ENCODE measurements at places on chromosomes 11 and 22.

DNA sequence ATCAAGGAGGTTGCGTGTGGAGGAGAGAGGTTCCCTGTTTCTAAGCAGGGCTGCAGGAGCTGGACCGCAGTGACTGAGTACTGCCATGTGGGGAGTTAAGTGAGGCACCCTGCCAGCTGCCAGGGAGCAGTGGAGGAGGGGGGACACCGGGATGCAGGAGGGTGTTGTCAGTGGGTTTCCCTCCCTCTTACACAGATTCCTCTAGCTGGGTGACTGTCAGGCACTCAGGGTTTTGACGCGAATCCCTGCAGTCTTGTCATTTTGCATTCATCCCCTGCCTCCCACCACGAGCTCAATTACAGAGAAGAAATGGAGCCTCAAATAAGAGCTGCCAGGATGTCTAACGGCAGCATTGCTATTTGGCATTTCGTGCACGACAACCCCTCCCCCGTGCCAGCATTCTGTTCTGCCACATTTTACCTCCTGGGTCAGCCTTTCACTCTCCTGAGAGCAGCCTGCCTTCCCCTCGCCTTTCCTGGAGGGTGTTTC is 119.8 kb upstream of the SORL1-AS1 start:
- DNase-seq = no peak

DNA sequence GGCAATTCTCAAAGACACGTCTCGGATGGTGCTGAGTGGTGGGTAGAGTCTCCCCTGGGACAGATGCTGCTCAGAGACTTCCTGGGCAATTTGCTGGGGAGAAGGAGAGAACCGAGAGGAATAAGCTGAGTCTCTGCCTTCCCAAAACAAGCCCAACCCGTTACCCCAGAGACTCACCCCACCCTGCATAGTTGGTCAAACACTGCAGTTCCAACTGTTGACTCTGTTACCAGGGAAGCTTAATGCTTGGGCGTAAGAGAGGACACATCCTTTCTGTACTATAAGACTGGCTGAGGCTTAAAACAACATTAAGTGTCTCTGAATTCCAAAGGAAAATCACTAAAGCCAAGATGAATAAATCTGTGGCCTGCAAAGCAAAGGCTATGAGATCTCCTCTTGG is 68.1 kb downstream of the CCDC81 start:
- DNase-seq = no peak

GRCh38 chr22:40414838-40415505 is 44.6 kb downstream of the SGSM3 start:
- no peak for DNase-seq

GRCh38 chr22:18088825-18089568 is 11.2 kb downstream of the PEX26 start:
- no peak for DNase-seq

DNA sequence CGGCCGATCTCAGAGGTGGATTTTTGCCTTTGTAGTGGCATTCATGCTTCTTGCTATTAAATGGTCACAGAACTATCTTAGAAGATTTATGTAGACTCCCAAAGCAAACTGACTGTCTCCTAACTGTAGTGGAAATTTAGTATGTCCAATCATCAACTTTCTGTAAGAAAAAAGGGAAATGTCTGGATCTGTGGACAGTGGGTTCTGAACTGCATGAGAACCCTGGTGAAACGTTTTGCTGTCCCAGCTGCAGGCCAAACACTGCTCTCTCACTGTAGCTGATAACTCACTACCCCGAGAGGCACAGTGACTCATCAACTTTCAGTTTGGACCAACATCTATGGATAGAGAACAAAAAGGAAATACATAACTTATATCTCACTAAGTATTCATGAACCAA is 387.1 kb downstream of the SOX6 start:
- DNase-seq = peak; percentile 6

GRCh38 chr11:14411818-14412217 is 52.8 kb upstream of the RRAS2 start:
- DNase-seq = no peak

DNA sequence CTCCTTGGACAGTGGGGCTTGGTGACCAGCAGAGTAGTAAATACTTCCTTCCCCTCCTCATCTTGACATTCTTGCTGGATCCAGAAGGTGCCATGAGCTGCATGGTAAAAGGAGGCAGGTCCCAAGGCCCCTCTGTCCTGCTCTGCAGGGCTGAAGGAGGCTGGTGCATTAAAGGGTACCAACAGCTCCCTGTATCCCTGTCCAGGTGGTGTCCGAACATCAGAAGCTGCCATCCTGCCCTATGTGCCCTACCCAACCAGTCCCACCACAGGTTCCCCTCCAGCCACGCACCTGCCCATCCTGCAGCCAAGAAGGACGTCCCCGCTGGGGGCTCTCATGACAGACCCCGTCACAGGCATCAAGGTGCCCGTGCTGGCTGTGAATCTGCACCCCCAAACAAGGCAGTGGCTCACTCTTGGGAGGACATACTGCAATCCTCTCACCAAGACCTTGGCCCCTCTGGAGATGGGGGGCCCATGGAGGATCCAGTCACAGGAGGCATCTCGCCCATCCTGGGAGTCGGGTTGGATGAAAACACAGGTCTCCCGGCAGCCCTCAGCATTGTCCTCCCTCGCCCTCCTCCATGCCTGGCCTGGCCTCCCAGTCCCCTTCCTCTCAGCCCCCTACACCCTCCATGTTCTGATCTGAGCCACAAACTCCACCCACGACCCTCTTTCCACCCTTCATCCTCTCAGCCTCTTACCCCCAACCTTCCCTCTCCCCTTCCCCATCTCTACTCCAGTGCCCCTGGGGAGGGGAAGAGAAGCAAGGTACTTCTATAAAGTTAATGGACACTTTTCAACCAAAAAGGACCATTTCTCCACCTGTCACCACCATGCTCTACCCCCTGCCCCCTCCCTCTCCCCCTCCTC is 55.1 kb downstream of the BTG4 start:
- no peak for DNase-seq

Data from occipital lobe (tissue), 3 donors.